ENCODE measurements at places on chromosomes 1 and 21.

DNA sequence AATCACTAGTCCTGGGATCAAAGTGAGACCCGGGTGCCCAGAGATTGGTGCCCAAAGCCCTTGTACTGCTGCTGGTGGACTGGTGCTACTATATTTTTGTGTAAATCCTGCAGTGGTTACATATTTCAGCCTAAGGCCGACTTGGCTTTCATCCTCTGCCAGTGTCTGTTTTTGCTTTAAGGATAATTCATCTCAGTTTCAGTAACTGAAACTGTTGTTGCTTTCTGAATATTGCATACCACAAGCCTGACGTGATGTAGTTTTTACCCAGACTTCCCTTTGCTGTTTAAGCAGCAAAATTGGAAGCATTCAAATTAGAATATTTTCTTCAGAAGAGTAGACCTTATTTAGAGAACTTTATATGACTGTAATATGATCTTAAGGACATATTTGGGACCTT is 341.8 kb downstream of the RYR2 start:
- DNase-seq, result no peak

DNA sequence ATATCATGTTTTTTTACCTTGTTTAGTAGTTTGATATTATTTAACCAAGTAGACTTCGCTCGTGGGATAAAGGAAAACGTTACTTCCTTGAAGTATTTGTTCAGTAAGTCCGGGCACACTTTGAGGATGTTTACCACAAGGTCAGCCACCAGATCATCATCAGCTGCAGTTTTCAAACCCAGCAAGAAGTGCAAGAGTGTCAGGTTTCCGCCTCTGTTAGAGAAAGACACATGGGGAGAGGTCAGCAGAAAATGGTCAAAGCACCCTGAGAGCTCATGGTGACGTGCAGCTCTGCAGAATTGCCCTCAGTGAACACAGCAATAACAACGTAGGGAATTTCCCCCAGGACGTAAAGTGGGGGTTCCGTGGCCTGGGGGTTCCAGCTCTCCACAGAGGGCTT is 24.4 kb downstream of the URB1 start:
- DNase-seq, result no peak

- DNase-seq, result no peak
These were observed 73.9 kb downstream of the PTGER3 start for GRCh38 chr1:70973754-70974153.

- DNase-seq, result no peak
These were observed 3.2 kb downstream of the GSTM4 start for GRCh38 chr1:109659145-109659544.

GRCh38 chr1:99441299-99442095 is 177.2 kb downstream of the PLPPR4 start:
- no peak for DNase-seq

DNA sequence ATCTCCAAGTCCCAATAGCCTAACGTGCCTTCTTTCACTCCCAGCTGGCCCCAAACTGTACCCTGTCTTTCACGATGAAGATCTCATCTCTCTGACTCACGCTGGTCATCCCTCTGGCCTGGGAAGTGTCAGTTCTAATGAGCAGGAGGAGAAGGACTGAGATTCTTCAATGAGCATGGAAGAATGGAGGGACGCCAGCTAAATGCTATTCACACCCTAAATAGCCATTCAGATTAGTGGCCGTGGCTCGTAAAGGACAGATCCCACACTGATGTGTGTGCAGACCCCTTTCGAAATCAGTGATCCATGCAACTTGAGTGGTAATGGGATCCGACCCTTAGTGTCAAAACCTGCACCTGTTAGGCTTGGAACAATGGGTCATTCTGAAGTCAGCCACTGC is 75.9 kb upstream of the SMYD2 start:
- no peak for DNase-seq

GRCh38 chr1:209815931-209816341 is 10.0 kb upstream of the IRF6 start:
- DNase-seq, result no peak

DNA sequence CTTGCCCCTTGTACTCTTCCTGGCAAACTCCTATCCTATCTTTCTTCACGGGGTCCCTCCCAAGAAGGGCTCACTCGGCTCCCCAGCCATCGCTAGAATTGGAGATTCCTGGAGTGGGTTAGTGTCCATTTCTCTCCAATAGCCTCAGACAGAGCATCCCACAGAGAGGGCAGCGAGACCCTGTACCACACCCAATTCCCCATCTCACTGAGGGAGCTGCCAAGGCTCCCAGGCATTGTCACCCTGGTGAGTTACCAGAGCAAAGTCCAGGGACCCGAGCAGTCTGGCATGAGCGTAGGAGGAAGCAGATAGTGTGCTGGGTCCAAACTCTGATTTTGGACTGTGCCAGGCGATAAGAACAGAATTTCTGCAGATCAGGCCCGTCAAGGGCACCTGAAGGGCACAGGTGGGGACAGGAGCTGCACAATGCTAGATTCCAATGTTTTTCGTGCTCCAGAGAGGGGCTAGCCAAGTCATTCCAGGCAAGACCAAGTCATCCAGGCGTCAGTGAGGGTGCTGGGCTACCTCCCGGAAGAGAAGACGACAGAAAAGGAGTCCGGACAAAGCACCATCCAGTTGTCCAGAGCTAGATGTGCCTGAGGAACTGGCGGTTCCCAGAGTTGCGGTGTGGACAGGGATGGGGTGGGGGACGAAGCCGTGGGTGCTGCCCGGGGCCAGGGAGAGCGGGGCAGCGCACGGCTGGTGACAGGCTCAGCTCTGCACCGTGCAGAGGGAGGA is 15.3 kb downstream of the AKR7A3 start:
- DNase-seq, result no peak

GRCh38 chr1:214615871-214616270 is 12.9 kb downstream of the CENPF start:
- no peak for DNase-seq

- DNase-seq, result peak; percentile 29
These were observed 19.7 kb upstream of the ALDH9A1 start for GRCh38 chr1:165717918-165718515.

DNA sequence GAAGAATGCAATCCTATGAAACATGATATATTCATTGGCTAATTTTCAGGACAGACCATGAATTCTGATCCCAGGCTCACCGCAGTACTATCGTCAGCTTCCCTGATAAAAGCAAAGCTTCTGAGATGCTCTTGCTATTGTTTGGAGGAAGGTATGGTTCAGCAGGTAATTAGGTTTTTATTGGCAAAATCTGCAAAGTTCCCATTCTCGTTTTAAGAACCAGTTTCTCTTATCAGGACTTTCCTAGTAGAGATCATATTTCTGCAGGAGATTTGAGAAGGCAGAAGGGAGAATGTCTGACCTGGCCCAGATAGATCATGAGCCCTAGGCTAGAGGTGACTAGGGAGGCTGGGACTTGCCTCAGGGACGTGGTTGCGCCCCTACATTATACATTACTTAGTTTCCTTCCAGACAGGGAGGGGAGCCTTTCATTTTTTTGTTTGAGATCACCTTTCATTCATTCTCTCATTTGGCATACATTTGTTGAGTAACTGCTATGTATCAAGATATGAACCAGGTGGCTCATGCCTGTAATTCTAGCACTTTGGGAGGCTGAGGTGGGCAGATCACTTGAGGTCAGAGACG is 108.8 kb downstream of the NRIP1 start:
- DNase-seq, result no peak

DNA sequence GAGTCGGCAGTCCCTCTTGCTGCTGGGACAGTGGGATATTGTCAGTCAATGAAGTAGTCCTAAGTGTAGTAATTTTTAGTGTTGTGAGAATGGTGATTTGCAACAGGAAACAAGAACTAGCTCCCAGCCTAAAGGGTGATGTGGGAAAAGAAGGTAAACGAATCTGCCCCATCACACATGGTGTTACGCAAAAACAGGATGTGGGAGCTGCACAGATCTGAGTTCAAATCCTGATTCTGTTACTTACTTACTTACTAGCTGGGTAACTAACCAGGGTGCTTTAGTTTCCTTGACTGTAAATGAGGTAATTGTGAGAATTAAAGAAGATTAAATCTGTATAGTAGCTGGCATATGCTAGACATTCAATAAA is 22.3 kb downstream of the NAV1 start:
- no peak for DNase-seq
